ENCODE measurements at places on chromosomes 13 and 19. TPM values are rescaled to one million over a fixed set of nuclear protein-coding genes. Genes with fewer than 3 reads are reported as not detected.

Gene CD320
- 46.4 TPM for total RNA-seq

Gene ZNF221
- 3.3 TPM for total RNA-seq

Gene MED4
- total RNA-seq: 29.3 TPM

Gene YJEFN3
- 6.8 TPM for total RNA-seq

Gene ZNF468
- 37.7 TPM for total RNA-seq

Gene ADM5
- total RNA-seq: 2.7 TPM
